ENCODE measurements at places on chromosomes 6 and 20.

DNA sequence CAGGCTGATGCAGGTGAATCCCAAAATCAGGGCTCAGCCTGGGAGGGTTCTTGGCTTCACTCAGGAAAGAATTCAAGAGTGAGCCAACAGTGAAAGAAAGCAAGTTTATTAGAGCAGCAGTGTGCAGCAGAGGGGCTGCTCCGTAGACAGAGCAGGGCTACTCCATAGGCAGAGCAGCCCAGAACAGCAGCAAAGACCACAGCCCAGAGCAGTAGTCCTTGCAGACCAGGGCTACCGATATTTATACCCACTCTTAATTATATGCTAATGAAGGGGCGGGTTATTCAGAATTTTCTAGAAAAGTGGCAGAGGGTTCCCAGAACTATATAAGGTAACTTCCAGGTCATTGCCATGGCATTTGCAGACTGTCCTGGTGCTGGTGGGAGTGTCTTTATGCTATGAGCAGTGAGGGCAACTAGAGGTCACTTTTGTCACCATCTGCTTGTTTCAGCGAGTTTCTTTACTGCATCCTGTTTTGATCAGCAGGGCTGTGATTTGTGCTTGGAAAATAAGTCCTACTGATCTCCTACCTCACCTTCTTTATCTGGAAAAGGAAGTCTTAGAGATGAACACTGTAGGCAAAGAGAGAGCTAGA lies 39.8 kb upstream of the PTPN1 start:
- DNase-seq, result no peak

- DNase-seq, result no peak
These were observed 67.6 kb upstream of the RIN2 start for GRCh38 chr20:19690462-19690861.

DNA sequence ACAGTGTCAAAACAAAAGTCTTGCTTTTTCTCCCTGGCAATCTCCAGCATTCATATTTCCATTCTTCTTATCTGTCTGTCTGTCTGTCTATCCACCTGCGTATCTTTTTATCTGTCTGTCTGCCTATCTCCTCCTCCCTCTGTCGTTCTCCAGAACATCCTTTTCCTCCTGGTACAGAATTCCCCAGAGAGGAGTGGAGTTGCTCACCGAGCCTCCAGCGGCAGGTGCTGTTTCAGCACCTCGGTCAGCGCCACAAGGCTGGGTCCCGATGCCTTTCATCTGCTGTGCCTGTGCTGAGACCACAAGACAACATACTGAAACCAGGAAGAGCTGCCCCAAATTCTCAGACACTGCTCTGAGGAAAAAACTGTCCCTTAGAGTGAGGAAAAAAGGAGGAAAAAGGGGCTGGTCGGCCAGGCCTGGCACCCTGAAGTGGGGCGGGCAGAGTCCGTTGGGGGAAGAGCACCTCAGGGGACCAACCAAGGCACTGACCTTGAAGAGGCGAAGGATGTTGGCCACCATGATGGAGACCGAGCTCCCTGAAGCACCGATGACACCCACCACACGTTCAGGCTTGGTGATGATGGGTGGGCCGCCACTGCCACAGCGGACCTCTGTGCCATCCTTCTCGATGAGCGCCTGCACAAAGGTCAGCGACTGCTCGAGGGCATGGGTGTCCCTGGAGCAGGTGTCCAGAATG lies 13.3 kb downstream of the GRM4 start:
- DNase-seq, result no peak

DNA sequence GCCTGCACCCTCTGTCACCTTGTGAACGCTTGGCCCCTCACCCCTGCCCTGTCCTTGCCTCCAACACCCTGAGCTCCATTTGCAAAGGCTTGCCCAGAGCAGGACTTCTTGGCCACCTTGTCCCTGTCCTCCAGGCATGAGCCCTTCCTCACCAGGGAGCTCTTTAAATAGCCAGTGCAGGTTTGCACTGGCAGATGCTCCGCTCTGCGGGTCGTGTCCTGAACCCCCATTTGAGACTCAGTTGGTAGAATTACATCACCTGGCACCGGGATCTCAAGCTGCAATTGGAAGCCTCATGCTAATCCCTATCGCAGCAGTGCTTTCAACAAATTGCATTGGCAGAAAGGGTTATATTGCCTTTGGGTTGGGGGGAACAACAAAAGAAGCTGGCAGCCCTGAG lies 85.9 kb downstream of the TRMT6 start:
- DNase-seq, result no peak

DNA sequence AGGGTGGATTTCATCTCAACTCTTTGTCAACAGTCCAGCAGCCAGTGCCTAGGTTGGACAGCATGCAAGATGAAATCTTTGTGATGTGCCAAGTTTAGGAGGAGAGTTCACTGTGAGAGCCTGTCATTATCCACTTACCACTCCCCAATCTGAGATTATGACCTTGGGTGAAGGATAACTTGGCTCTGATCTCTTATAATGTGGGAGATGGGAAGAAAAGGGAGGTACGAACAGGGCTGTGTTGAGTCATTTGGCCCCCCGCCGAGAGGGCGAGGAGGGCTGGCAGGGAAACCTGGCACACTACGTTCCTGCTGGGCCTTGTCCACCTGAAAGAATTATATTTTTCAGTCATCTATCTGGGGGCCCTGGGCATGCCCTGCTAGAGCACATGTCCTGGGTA lies 35.8 kb downstream of the LAMA4 start:
- DNase-seq, result no peak

- no peak for DNase-seq
These were observed 185.8 kb upstream of the CCN2 start for GRCh38 chr6:132136981-132137380.

- DNase-seq, result no peak
These were observed 5.5 kb upstream of the TFAP2D start for GRCh38 chr6:50707652-50708300.

DNA sequence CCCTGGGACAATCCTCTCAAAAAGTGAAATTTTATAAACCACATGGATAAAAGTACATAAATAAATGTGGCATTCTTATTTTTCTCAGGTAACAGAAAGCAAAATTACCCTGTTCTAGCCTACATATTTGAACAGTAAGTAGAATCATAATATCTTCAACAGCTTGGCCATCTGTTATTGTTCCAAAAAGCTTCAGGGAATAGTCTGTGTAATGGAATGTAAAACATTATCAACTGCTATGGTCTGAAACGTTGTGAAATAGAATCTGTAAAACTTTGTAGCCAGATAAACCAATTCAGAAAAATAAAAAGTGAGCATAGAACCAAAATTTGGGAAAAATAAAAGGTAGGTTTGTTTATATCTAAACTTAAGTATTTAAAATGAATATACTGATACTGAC lies 114.7 kb downstream of the THEMIS start:
- DNase-seq, result no peak
